ENCODE measurements at places on chromosomes 3 and 15.

DNA sequence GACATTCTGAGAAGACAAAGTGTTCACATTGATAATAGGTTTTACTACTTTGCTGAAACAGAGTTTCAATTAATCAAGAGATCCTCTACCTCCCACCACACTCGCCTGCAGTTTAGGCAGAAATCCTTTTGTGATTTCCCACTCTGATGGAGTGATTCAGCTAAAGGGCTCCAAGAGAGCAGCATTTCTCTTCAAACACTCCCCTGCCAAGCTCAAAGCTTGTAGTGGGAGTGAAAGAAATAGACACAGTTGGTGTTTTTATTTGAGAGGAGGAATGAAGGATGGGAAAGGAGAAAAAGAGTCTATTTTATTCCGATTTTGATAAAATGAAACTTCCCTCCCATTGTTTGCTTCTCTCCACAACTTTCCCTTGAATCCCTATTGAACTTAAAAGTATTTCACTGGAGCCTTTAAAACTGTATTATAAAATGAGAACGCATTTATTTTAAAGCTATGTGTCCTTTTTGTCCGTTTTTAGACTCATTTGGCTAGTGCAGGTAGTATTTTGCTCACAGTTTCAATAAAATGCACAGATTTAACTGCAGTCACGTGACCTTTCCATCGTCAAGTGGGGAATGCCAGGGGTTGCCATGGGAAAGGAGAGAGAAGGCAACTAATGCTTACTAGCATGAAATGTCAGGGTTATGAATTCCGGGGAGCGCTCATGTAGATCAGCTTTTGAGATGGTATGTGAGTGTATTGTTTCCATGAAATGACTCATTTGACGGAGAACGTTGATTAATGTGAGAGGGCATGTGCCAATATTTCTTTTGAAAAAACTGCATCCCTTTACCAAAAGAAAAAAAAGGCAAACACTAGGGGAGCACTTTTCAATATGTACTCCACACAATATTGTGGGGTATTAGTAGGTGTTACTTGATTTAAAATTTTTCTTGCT lies 7.7 kb upstream of the OSBPL11 start:
- peak; percentile 8 for DNase-seq

DNA sequence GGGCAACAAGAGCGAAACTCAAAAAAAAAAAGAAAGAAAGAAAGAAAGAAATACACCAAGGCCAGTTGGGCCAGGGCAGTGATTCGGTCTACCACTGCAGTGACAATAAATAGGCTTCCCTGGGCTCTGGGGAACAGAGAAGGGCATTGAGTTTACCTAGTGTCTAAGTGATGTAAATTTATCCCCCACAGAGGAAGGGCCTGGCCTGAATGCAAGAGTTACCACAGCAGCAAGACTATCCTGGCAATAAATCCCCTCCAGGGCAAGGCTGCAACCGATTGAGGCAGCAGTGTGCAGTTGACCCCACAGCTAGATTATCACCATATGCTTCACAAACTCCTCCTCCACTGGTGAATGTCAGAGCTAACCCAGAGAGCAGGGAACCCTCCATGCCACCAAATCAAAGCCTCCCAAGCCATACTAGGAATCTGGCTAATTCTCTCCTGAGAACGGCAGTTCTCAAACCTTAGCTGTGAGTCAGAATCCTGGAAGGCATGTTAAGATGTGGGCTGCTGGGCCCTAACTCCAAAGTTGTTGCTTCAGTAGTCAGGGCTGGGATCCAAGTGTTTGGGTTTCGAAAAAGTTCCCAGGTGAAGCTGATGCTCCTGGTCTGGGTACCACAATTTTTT lies 64.3 kb upstream of the GATM start:
- DNase-seq = no peak

- DNase-seq = no peak
These were observed 22.1 kb downstream of the SNRPN start for GRCh38 chr15:24976932-24977331.

DNA sequence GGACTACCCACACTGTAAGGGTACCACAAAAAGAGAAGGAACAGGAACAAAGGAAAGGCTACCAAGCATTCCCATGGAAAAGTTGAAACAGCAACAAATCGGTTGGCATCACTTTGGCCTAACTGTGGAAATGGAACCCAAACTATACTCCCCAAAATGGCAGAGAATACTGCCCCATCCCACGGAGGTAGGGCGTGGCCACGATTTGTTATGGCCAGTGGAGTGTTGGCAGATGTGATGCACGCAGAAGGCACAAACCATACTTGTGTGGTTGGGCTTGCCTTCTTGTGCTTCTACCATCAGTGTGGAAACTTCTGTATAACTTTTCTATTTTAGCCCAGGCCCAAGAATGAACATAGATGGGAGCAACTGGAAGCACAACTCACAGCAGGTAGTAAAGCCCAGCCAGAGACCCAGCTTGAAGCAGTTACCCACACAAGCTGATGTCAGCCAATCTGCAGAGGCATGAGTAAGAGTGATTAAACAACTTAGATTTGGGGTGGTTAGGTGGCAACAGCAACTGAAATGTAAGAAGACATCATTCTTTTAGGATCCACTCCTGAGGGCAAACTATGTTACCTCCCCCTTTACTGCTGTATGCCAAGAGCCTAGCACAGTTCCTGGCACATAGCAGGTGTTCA lies 64.1 kb downstream of the BTD start:
- no peak for DNase-seq

GRCh38 chr3:131560795-131561194 lies 58.0 kb upstream of the MRPL3 start:
- no peak for DNase-seq

DNA sequence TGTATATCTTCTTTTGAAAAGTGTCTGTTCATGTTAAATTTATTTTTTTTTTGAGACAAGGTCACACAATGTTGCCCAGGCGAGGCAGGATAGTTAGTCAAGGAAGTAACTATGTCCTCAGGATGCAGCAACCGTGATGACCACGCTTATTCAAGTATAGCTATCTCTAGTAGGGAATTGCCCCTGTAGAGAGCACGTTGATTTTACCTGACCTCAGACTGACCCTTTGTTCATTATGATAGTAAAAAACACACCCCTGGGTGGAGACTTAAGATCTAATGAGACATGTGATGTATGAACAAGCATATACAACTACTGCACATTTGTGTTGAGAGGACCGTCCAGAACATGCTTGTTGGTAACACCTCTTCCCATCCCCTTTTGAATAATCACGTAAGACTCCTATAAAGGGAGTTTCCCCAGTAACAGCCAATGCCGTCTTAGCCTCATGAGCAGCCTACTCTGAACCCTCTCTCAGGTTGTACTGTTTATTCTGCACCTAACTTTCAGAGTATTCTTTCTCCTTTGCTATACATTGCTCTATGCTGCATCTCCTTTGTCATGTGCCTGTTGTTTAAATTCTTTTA lies 32.9 kb downstream of the ZNF621 start:
- DNase-seq = no peak

DNA sequence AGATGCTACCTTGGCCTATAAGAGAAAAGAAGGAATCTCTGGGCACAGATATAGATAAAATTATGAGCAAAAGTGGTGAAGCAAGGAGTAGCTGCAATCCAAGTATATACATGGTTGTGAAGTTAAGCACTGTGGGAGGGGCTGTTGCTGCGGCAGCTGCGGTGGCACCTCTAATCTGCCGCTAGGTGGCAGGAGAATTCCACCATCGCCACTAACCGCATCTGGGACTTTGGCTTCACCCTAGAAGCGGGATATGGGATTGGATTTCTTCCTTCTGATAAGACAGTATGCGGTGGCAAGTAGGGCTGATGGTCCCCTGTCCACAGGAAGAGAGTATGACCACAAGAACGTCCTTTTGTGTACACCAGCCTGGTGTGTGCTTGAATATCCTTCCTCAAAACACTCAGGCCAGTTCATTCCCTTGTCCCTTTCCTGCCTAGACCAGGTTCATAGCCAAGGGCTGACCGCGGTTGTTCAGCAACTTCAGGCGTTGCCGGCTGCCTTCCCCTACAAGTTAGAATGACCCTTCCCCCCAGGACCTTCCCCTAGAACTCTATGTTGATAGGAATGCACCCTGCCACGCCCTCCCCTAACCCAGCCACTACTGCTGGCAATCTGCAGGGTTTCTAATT lies 5.1 kb downstream of the MAGEL2 start:
- peak; percentile 18 for DNase-seq

- DNase-seq = no peak
These were observed 191.4 kb downstream of the THRB start for GRCh38 chr3:24303057-24303754.

- DNase-seq = no peak
These were observed 11.2 kb downstream of the LRIG1 start for GRCh38 chr3:66489581-66489980.

DNA sequence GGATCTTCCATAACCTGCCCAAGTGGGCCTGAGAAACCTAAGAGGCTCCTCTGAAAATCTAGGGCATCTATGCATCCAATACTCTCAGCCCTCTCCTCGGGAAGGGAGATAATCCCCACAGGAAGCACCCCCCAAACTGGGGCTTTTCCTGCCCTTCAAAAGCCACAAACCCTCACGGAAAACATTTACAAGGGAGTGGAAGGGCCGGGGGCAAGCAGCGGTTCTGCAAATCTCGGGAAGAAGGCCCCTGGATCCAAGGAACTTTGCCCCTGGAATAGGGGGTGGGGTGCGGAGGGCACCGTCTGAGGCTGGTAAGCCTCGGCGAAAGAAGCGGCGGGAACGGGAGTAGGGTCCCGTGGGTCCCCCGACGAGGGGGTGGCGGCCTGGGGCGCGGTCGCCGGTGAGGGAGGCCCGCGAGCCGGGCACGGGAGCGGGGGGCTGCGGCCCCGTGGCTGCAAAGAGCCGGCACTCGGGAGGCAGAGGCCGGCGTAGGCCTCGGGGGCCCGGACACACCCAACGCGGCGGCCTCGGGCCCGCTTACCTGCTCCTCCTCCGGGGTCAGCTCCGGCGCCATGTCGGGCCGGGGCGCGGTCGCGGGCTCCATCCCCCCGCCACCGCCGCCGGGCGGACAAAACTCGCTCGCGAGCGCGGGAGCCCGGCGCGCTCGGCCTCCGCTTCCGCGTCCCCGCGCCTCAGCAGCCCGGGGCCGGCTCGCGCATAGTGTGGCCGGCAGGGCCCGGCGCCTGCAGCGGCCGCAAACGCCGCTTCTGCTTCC lies 755 bp downstream of the PTPN9 start:
- peak; percentile 75 for DNase-seq

DNA sequence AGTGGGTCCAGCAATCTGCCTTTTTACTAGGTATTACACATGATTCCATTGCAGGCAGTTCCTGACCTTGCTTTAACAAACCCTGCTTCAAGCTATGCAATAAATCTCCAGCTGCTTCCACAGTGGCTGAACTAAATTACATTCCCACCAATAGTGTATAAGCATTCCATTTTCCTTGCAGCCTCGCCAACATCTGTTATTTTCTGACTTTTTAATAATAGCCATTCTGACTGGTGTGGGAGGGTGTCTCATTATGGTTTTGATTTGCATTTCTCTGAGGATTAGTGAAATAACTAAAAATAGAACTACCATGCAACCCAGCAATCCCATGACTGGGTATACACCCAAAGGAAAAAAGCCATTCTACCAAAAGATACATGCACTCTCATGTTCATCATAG lies 36.4 kb upstream of the DNAJC13 start:
- DNase-seq = no peak

- no peak for DNase-seq
These were observed 630.4 kb upstream of the ADAMTS9 start for GRCh38 chr3:65318231-65318630.

GRCh38 chr3:16606398-16606797 lies 1.2 kb upstream of the DAZL start:
- DNase-seq = no peak

GRCh38 chr3:129621626-129622225 lies 15.2 kb upstream of the PLXND1 start:
- no peak for DNase-seq

DNA sequence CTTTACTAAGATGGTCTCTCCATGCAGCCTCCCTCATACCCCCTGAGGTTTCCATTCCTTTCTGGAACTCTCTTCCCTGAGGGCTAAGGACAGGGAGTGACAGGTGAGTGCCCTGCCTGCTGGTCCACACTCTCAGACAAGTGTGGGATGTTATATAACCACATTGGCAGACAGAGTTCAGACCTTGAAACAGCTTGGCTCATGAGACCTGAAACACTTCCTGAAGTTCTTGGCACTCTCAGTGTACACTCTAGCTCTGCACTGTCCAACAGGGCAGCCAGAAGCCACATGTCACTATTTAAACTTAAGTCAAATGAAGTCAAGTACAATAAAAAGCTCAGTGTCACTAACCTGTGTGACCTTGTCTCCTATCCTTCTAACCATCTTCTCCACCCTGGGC lies 188.5 kb downstream of the ZNF621 start:
- DNase-seq = no peak

- no peak for DNase-seq
These were observed 77.6 kb upstream of the LRRFIP2 start for GRCh38 chr3:37251993-37252392.

DNA sequence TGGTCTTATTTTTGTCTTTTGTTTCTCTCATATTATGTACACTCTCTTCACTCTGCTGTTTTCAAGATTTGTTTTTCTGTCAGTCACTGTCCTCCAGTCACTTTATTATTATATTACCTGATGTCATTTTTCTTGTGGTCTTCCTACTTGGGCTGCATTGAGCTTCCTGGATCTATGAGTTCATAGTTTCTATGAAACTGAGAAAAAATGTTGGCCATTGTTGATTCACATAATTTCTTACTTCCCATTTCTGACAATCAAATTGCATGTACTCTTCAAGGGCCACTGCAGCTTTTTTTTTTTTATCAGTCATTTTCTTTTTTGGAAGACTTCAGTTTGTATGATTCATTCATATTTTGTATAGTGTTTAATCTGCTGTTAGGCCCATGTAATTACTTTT lies 1180.6 kb upstream of the GBE1 start:
- DNase-seq = no peak

GRCh38 chr15:77030928-77031375 lies 36.0 kb downstream of the PSTPIP1 start:
- DNase-seq = no peak

GRCh38 chr3:39809181-39809994 lies at the start of gene MYRIP:
MYRIP (plus strand) TSS chr3:39809609; CDS start chr3:39900817, 91,208 bp downstream.
- peak; percentile 84 for DNase-seq

DNA sequence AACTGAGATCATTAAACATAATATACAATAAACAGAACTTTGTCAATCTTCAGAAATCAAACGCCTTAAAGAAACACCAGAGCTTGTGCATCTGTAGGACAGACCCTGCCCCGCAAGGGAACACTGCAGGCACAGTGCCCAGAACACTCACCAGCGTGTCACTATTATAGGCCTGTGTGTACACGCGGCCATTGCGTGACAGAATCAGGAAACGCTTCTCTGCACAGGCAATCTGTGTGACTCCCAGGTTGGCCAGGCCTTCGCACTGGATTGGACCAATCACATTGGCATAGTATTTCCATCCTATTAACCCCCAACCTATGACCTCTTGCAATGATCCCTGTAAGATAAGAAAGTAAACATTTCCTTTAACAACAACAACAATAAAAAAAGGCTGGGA lies 52.9 kb downstream of the HERC2 start:
- DNase-seq = no peak

All from NCI-H1417 (cell line).